ENCODE measurements at places on chromosomes 3 and 15.
A peak's percentile ranks its signal among the peaks of the same experiment; 100 is the strongest.

DNA sequence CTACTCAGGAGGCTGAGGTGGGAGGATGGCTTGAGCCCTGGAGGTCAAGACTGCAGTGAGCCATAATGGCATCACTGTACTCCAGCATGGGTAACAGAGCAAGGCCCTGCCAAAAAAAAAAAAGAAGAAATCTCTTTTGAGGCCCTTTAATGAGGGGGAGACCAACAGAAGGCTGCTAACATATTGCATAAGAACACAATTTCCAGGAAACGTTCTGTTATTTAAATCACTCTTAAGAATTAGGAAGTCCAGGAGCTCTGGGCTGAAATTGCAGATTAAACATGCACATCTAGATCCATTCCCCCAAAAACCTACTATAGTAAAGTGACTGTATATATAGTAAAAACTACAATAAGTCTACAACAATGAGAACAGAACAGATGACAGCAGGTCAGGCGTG, 16.1 kb upstream of the BLM start:
- DNase-seq: no peak

GRCh38 chr15:71160976-71161375, 45.7 kb downstream of the THSD4 start:
- no peak for DNase-seq

GRCh38 chr15:64193971-64194370, 31.1 kb upstream of the PPIB start:
- DNase-seq: no peak

GRCh38 chr3:177633671-177634207, 436.5 kb upstream of the TBL1XR1 start:
- DNase-seq: peak; percentile 33

DNA sequence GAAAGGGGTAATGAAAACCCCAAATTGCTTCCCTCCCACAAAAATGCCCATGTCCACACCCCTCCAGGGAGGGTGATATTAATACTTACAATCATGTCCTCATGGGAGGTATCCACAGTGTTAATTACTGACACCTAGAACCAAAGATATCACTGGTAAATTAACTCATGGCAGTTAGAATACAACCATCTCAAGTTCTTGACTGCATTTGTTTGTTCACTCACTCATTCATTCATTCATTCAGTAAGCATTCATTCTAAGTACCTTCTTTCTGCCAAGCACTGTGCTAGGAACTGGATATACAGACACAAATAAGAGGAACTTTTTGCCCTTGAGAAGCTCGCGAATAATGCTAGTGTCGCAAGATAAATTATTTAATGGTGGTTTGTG, 3.0 kb downstream of the SEC13 start:
- DNase-seq: no peak

DNA sequence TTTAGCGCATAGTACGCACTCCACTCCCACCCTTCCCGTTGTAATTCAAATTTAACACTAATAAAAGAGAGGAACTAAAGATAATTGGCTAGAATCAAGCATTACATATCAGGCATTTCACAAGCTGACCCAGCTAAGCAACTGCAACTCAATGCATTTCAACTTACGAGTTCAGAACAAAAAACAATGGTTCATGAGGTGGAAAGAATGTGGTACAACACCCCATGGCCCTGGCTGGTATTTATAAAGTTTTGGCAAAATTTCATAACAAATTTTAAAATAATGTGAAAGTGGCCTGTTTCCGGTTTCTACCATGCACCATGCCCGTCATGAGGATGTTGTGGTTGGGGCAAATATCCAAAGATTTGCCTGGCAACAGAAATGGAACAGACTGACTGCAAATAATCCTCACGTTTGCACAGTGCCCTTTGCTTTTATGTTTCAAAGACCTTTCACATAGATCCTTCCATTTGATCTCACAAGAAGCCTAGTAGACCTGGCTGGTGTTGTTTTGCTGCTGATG, 455.3 kb upstream of the NR2F2 start:
- DNase-seq: peak; percentile 44

DNA sequence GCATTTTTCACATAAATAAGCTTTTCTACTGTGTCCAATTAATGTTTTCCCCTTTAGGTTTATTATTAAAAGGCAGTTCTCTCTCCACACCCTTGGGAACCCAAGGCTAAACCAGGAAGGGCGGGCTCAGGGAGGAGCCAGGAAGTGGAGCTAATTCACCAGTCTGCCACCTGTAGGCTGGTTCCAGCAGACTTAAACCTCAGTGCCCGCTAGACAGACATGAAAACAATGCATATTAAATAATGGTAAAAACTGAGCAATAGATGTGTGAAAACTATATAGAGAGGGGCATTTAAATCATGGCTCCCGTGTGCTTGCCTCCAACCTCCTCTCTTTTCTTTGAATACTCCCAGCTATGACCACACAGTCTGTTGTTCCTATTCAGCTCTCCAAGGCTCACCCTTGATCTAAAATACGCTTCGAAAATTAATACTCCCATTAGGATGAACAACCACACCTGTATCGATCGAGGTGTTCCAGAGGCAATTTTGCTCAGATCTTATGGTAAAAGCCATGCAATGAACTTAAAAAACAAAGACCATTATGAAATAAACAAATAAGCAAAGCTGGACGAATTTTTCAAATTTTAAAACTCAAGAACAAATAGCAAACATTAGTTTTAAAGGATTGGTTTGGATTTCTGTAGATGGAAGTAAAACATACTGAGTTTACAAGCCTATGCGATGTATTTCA, 253.3 kb downstream of the TJP1 start:
- no peak for DNase-seq

GRCh38 chr3:184545769-184546168, 15.8 kb upstream of the EPHB3 start:
- DNase-seq: no peak

DNA sequence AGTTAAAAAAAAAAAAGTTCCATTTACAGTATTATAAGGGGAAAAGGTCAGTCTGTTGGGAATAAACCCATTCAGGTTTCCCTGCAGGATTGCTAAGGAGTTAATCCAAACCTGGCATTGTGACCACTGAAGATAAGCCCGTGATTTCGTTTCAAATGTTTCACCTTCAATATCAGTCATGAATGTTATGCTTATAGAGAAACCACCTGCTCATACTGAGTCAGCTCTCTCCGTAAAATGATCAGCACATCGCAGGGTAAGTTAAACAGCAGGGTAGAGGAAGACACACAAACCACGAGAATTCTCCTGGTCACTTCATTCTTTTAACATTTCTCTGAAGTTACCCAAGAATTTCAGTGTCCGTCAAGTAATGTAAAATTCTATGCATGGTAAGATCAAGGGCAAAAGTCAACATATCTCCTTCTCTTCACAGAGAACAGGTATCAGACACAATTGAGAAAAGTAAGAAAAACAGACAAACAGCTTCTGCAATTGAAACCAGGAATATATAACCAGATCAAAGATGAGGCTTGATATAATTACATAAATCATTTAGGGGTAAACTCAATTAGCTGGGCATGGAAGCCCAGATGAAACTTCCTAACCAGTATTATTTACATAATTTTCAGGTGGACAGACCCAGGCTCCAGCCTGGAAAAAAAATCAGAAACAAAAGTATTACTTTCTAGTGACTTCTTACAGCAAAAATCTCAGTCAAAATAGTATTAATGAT, 67.6 kb upstream of the ARHGEF3 start:
- no peak for DNase-seq

DNA sequence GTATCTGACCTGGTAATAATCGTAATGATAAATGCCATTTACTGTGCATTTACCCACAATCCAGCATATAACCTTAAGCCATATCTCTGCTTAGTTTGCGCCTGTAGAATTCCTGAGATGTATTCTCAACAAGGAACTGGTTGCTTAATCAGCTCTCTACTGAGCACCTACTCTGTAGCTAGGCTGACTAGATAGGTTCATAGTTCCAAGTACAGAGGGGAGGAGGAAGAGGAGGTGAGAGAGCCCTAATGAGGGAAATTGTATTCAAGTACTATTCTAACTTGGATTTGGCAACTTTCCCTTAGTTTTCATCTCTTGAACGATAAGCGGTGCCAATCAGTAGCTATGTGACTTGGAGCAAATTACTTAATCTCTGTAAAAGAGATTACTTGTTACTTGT, 5.6 kb upstream of the AKAP13 start:
- DNase-seq: no peak

DNA sequence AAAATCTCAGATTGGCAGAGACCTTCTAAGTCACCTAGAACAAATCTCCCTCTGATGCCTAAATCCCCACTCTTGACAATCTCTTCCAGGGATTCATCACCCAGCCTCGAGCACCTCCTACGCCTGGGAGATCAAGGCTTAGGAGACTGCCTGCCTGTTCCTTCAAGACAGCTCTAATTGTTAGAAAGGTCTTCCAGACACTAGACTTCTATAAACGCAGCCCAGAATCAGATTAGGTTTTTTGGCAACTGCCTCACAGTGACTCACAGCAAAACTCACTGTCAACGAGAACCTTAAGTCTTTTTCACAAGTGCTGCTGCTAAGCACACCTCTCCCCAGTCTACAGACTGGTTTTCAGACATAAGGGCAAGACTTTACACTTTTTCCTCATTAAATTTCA, 23.1 kb downstream of the SRGAP3 start:
- DNase-seq: peak; percentile 68

- DNase-seq: no peak
Observed at GRCh38 chr3:46368569-46368968, 2.2 kb upstream of the CCR5 start.

DNA sequence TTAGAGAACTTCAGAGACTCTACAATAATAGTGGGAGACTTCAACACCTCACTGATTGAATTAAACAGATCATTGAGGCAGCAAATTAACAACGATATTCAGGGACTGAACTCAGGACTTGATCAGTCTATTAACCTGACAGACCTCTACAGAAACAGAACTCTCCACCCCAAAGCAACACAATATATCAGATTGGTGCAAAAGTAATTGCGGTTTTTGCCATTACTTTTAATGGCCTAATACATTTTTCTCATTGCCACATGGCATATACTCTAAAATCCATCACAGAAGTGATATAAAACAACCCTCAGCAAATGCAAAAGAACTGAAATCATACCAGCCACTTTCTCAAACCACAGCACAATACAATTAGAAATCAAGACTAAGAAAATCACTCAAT, 298.1 kb upstream of the SGO1 start:
- no peak for DNase-seq

- DNase-seq: no peak
Observed at GRCh38 chr15:89075846-89076245, 12.4 kb upstream of the ABHD2 start.

DNA sequence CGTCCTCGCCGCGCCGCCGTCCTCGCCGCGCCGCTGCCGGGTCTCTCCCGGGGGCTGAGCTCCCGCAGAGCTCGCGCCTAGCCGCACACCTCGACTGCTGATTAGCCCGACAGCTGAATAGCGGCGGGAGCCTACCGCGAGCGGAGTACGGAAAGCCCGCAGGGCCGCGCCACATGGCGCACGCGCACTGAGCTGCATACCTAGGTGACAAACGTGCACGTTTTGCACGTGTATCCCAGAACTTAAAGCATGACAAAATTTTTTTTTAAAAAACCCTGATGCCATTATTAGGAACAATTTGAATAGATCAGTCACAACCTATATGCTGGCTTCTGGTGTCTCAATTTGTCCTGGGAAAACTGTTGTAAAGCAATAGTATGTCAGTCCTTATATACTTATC, at the start of gene GOLGA8A:
GOLGA8A (minus strand) TSS at position 122 of the 400 bp plus-strand sequence. CDS start 48,117 bp downstream, outside the sequence.
- peak; percentile 90 for DNase-seq

DNA sequence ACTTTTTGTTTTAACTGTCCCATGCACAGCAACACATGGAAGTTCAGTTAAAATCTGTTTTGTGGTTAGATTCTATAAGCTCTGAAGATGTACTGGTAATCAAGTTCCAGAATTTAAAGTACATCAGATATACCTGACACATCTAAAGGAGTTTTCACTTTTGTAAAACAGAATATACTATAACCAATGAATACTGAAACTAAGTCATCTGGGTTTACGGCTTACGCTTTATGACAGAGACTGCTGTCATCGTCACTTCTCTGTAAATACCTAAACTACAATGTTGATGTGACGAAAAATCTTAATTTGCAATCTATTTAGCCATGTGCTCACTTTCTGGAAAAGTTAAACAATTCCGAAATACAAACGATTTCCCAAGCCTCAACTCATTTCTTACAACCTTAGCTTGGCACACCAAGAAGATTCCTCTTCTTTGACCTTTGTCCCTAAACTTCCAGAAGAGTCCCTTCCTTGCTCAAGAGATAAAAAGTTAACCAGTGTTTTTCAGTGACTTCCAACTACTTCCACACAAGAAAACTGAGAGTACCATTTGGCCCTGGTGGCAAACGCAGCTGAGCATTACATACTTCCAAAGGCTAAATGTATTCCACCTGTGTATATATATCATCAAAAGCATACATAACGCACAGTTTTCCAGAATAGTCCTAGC, 56.8 kb upstream of the NEK10 start:
- DNase-seq: no peak

GRCh38 chr3:197484204-197484901, 71.4 kb downstream of the BDH1 start:
- no peak for DNase-seq

- peak; percentile 54 for DNase-seq
Observed at GRCh38 chr3:155079468-155079745, 712 bp upstream of the MME start.

- DNase-seq: no peak
Observed at GRCh38 chr3:27184261-27184660, 184.9 kb downstream of the NEK10 start.

DNA sequence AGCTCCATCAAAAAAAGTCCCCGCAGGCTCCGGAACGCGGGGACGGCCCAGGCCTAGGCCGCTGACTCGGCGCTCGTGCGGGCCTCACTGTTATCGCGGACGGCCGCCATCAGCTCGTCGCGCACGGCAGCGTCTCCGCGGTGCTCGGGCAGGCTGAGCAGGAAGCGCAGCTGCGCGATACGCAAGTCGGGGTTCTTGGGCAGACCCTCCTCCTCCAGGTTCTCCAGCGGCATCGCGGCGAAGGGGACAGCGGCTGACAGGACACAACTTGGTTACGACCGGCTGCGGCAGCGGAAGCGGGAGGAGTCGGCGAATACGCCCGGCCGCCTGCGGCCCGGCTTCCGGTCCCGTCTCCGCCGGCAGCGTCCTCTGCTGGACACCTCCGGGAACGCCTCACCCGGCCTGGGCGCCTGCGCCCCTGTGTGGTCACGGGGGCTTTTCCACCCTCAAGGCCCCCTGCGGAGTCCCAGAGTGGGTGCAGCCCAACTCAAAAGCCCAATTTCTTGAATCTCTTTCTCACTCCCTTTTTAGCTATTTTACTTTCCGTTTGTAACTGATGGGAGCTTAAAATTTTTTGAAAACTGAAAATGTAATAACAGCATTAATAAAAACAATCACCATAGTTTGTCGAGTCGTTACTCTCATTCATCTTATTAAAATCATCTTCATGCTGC, at the start of gene PSMD6:
PSMD6 (minus strand) TSS at position 308 of the 674 bp plus-strand sequence; CDS start at position 233, 75 bp downstream.
- DNase-seq: peak; percentile 97

GRCh38 chr15:37104424-37104981, 4.2 kb upstream of the MEIS2 start:
- no peak for DNase-seq

DNA sequence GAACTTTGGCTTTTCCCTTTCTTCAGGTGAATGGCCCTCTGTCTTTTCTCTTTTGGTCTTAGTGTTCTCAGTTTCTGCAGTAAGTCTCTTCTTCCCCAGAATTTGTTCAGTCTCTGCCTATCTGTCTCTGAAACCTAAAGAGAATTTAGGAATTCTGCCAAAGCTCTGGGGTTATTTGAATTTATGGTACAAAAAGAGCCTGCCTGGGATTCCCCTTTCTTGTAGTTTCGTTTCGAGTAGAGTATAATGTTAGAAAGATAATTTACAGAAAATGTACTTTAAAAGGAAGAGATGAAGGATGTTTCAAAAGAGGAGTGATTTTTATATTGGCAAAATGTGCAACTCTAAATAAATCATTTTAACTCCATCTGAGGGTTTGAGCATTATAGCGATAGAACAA, 247.4 kb upstream of the SATB1 start:
- no peak for DNase-seq
